ENCODE measurements at places on chromosomes 6 and 20.
A peak's percentile ranks its signal among the peaks of the same experiment; 100 is the strongest.

- no peak for DNase-seq
Measured at GRCh38 chr6:87907521-87907920, 140.1 kb upstream of the SPACA1 start.

- no peak for DNase-seq
Measured at GRCh38 chr6:56291302-56291917, 44.0 kb upstream of the COL21A1 start.

DNA sequence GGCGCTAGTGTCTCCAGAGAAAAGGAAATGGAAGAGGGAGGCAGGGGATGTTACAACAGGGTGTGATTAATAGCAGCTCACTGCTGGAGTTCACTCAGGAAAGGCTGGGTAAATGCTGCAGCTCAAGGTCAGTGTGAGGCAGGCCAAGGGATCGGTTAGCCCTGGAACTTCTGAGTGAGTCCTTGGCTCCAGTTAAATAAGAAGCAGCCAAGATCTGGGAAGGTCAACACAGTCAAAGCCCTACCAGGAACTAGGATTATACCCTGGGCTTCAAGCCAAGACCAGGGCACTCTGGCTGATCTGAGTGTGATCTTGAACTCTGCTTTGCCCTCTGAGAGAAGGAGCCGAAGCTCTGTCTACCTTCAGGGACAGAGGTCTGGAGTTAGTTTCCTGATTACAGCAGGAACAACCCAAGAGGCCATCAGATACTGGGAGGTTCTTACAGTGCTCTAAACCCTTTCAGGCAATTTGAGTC lies 44.3 kb downstream of the TPD52L1 start:
- no peak for DNase-seq

GRCh38 chr6:31083742-31084354 lies 28.5 kb downstream of the C6orf15 start:
- DNase-seq: no peak

- DNase-seq: peak; percentile 72
Measured at GRCh38 chr20:63520504-63520933, at the start of gene PPDPF. TSS of gene PPDPF (plus strand) at chr20:63520765. CDS start at chr20:63521309, 544 bp downstream.

GRCh38 chr20:701401-702129 lies 26.0 kb upstream of the SCRT2 start:
- no peak for DNase-seq

- no peak for DNase-seq
Measured at GRCh38 chr6:108853077-108853476, 4.9 kb downstream of the ARMC2 start.

DNA sequence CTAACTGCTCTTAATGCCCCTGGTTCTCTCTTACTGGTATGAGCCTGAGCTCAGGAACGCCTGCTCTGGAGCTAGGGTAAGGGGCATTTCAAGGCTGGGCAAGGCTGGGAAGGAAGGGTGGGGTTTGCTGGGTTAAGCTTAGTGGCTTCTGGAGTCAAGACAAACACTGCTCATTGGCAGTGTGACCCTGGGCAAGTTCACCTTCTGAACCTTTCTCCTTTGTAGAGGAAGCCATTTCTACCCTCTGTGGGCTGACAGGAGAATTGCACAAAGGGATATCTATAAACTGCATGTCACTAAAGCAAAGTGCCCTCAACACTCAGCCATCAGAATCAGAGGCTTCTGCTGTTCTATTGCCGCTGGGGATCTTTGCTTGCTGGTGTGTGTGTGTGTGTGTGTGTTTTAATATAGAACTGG lies 20.3 kb upstream of the LRRN4 start:
- no peak for DNase-seq

- no peak for DNase-seq
Measured at GRCh38 chr6:2990932-2991506, 8.7 kb upstream of the NQO2 start.

GRCh38 chr6:34234667-34235306 lies 1.9 kb upstream of the HMGA1 start:
- DNase-seq: no peak

GRCh38 chr6:112620812-112621569 lies 273.9 kb downstream of the RFPL4B start:
- DNase-seq: no peak

DNA sequence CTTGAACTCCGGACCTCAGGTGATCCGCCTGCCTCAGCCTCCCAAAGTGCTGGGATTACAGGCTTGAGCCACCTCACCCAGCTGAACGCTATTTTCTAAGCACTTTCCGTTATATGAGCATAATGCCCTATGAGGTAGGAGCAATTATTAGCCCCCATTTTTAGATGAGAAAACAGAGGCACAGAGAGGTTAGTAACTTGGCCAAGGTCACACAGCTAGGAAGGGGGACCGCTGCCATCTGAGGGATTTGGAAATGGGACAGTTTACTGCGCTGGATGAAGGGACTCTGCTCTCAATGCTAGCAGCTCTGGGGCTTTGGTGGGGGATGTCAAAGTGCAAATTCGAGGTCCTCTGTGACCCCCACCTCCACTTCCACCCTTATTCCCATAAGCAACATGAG lies 62.5 kb downstream of the BCAS4 start:
- no peak for DNase-seq

DNA sequence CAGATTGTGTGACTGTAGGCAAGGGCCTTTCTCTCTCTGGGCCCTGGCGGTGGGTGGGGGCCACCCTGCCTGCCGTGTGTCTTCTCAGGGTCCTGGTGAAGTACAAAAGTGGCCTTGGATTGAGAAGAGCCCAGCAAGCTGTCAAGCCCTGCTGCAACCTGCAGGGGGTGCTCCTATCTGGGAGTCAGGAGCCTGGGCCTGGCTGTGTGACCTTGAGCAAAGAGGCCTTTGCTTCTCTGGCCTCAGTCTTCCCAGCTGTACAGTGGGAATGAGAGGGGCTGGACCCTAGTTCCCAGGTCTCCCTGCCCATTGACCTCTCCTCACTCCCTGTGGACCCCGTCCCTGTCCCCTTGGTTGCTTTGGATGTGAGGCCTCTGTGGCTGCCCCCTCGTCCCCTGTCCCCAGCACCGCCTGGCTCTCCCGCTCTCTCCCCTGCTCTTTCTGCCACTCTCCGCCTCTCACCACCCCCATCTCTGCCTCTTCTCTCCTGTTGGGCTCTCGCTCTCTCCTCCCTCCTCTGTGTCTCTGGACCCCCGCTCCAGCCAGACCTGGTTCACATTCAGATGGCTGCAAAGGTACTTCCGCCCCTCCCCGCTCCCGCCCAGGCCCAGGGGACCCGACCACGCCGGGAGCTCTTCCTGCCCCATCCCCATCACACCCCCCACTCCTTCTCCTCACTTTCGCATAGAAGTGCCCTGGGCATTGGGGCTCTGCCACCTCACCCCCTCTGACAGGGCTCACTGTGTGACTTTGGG lies 46.7 kb downstream of the SRC start:
- DNase-seq: no peak

DNA sequence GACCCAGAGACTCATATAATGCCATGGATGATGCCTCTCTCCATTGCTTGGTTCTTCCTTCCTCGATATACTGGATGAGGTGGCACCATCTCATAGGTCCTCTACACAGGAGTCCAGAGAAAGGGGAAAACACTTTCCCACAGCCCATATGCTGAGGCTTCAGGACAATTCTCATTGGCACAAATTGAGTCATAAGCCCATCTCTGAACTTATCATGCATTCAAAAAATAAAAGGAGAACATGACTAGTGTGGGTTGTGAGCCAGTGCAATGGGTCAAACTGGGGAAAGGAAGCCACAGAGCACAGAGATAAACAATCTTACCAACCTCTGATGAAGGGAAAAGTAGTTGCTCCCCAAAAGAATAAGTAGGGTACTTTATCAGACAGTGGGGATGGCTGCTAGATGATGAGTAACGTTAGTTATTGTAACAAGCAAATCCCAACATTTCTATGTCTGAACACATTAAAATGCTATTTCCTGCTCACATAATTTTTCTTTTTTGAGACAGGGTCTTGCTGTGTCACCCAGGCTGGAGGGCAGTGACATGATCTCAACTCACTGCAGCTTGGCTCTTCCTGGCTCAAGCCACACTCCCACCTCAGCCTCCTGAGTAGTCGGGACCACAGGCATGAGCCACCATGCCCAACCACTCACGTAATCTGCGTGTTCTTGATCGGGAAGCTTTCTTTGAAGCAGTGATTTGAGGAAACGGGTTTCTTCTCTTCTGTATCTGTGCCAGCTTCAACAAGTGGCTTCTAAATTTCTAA lies 27.0 kb downstream of the SOD2 start:
- no peak for DNase-seq

DNA sequence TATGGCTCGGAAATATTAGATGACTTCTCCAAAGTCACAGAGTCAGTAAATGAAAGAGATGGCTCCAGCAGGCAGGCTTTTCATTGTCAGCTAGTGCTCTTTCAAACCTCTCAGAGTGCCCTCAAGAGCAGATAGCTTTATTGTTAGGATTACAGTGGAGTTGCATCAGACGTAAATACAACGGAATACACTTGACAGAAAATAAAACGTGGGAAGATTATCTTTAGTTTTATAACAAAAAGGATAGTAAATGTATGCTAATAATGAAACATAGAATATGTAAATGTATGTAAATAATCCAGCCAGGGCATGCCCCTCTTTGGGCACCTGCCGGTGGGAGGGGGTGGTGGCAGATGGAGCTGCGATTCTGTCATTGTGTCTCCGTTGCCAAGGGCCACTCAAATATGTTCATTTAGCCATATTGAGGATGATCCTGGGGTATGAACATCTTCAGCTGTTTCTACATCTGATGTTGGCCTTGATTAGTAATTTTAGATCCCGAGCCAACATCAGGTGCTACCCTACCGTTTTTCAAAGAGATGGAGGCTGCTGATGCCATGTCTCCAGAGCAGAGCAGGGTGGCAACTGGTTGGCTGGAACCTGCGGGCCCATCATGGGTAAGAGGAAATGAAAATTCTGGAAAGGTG lies 358.3 kb upstream of the SULF2 start:
- no peak for DNase-seq

GRCh38 chr6:2101213-2101612 lies 144.2 kb downstream of the GMDS start:
- DNase-seq: no peak

GRCh38 chr6:47098570-47098993 lies 56.5 kb upstream of the ADGRF1 start:
- no peak for DNase-seq

DNA sequence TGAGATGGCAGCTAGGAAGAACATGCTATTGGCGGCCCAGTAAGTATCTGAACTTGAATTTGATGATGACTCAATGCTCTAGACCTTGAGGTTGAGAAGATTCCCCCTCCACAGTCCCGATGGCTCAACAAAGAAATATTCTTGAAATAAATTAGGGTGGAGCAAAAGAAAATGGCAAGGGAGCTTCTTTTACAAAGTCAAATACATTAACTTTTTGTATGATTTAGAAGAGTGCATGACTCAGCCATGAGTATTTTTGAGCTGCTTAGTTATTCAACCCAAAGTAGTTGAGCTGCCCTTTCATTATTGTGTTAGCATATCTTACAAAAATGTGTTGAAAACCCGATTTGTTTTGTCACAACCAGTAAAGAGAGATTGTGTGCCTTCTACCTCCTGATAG lies 7.6 kb downstream of the TFAP2C start:
- DNase-seq: no peak

DNA sequence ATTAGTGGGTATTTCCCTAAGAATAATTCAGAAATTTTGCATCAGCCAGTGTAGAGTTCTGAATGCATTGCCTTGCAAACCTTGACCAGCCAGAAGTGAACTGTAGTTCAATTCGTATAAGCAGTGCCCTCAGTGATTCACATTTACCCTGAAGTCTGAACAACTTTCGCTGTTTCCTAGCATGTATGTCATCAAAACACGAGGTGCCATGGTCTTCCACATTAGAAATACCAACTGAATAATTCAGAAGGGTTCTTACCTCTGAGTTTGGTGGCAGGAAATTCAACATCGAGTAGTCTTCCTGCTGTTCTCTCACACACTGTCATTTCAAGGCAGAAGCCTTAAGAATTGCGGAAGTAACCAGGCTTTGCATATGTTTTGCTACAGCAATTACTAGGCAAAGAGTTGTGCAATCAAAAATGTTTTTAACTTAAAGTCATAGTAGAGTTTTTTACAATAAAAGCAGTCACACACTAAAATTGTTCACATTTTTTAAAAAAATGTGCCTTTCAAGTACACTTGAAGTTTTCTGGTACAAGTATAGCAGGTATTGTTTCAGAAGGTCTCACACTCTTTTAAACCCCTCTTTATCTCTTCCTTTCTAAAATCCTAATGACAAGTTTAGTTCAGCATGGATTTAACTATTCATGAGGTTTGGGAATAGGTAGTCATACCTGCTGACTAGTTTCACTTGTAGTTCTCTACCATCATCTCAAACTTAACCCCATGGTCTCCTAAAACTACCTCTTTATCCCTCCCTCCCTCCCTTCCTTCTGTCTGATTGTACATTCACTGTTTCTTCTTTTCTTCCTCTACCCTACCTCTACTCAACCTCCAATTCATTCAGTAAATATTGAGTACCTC lies 118.3 kb downstream of the STXBP5 start:
- DNase-seq: no peak

GRCh38 chr6:49556429-49556837 lies 6.0 kb downstream of the C6orf141 start:
- DNase-seq: no peak

- no peak for DNase-seq
Measured at GRCh38 chr20:3749689-3750531, 17.4 kb downstream of the HSPA12B start.

DNA sequence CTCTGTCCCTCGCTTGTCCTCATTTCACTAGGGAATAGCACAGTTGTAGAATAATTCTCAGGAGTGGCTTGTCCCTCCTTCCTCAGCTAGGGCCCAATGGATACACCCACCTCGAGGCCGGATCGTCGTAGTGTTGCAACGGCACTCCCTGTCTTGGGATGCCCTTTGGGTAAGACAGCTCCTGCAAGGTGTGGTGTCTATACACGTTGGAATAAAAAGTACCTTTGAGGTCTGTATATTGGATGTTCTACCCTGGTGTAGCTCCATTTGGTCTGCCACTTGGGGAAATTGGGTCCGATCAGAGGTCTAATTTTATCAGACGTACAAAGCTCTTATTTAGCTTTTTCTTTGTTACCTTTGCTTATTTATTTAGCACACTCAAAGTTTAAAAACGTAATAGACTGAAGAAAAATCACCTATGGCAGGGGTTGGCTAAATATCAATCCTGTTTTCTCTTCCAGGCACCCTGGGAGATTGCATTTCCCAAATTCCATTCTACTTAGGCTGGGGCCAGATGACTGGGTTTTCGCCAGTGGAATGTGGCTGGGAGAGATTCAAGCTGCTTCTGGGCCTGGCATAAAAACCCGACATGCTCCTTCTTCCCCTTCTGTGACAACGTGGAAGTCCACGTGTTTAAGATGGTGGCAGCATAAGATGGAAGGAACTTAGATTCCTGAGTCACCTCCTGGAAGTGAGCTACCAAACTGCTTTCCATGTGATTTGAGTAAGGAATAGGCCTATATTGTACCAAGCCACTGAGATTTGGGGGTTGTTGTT lies 82.3 kb upstream of the CD83 start:
- no peak for DNase-seq

DNA sequence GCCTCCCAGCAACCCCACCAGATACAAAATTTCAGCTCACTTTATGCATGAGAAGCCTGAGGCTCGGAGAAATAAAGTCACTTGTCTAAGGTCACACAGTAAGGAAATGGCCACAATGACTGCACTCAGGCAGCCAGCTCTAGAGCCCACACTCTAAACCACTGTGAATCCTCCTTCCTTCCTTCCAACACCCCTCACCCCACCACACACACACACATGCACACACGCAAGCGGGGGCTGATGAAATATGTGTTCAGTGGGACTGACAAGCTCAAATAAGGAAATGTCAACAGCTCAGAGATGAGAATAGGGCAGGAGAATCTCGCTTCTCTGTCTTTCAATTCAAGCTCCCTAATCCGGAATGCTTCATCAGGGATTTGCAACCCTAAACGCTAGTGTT lies 6.0 kb upstream of the BPIFA1 start:
- no peak for DNase-seq
